Left hindlimb (tissue), 1 donor: ENCODE measurements at places on chromosomes 11 and 22.

DNA sequence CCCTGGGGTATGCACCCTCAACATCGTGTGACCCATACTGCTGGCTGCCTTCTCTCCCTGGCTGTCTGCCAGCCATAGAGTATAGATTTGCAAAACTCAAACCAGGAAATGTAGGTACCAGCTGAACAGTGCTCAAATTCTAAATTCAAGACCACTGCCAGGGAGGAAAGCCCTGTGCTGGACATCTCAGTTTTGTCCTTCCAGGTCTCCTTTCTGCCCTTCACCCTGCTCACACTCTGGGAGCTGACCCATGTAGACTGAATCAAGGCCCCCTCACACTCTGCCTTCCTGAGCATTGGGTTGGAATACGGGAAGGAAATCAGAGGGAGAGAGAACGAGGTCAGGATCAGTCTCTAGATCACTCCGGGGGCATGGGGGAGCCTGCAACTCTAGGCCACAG is 12.4 kb upstream of the DRD2 start:
- no peak for DNase-seq

DNA sequence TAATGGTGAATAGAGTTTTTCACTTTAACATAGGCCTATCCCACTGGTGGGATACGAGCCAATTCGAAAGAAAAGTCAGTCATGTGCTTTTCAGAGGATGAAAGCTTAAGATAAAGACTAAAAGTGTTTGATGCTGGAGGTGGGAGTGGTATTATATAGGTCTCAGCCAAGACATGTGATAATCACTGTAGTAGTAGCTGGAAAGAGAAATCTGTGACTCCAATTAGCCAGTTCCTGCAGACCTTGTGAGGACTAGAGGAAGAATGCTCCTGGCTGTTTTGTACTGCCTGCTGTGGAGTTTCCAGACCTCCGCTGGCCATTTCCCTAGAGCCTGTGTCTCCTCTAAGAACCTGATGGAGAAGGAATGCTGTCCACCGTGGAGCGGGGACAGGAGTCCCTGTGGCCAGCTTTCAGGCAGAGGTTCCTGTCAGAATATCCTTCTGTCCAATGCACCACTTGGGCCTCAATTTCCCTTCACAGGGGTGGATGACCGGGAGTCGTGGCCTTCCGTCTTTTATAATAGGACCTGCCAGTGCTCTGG is at the start of gene TYR:
TYR (plus strand) TSS at position 185 of the 541 bp plus-strand sequence; CDS start at position 264, 79 bp downstream.
- no peak for DNase-seq

GRCh38 chr22:27495325-27495724 is 306.2 kb downstream of the MN1 start:
- DNase-seq = no peak

GRCh38 chr11:61659413-61660196 is 20.6 kb upstream of the DAGLA start:
- no peak for DNase-seq

GRCh38 chr22:24009227-24010017 is 1.7 kb upstream of the CABIN1 start:
- DNase-seq = no peak

DNA sequence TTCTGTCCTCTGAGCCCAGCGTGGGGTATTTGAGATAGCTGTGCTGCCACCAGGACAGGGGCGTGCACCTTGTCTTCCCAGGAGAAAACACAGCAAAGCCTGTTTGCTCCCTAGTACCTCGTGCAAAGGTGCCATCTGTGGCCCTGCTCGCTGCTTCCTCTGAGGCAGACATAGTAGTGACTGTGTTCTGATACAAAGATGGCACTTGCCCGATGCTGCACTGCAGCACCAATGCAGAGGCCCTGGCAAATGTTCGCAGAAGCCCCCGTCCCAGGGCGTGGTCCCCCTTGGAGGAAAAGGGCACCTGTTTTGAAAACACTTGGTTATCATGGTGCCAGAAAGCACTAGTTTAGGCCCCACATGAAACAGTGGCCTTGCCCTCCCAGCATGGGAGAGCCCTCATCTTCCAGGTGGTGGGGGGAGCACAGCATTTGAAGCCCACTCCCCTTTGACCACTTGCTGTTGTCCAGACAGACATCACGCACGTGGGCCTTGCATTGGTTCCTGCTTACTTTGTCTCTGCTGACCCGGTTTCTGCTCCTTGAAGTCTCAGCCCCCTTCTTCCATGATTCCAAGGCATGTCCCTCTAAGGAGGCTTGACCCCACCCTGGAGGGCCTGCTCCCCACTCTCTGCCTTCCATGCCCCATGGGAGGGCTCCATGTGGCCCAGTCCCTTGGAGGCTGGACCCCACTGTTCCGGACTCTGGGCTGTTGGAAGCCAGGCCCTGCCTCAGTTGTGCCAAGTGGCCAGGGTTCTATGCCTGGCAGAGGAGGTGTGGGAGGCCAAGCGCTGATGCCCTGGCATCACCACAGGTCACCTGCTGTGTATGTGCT is 109.4 kb downstream of the KCNQ1OT1 start:
- no peak for DNase-seq

DNA sequence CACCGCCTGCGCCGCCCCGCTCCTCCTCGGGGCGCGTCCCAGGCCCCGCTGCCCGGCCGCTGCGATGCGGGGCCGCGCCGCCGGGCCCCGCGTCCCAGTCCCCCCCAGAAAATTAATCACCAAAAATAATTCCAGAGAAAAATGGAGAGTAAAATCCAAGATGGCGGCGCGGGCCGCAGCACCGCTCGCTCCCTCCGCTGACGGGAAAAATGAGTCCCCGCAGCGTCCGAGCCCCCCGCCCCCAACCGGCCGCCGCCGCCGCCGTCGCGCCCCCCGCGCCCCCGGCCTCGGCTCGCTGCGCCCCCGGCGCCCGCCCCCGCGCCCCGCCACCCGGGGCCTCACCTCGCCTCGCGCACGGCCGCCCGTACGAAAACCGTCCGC is at the start of gene KMT5B:
KMT5B (minus strand) TSS at position 162 of the 381 bp plus-strand sequence. CDS start 23,220 bp downstream, outside the sequence.
- peak; percentile 81 for DNase-seq
